ENCODE measurements at places on chromosomes 3 and 15.
A peak's percentile ranks its signal among the peaks of the same experiment; 100 is the strongest.

DNA sequence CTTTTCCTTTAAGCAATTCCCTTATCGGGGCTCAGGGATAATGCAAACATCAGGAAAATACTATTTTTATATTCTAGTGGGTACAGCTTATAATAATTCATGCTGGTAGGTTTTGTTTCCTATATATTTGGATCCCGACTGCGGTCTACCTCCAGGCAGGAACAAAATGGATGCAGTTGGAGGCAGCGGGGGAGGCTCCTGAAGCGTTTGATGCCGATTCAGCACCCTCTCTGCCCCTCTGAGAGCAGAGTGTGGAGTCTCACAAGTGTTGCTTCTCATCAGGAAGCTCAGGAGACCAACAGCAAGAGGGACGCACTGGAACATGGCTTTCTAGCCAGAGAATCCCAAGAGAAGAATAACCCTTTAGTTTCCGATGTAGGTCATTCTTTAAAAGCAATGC is 104.9 kb downstream of the RORA start:
- no peak for DNase-seq

DNA sequence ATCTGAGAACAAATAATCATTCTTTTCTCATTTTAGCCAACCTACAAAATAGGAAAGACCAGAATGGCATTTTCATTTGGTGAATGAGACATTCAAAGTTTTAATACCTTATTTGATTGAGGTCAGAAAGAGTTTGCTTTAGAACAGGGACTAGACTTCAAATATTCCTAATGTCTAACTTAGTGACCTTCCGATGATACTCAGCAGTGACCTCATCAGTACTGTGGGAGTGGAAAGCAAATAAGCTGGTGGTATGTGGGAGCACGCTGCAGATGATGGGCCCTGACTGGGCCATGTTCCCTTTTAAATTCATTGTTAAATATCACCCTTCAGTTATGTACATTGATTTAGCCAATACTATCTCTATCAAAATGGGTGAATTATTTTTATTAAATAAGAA is 223.3 kb downstream of the P3H2 start:
- DNase-seq = no peak

- no peak for DNase-seq
Measured at GRCh38 chr3:113985541-113985940, 37.7 kb downstream of the ZDHHC23 start.

DNA sequence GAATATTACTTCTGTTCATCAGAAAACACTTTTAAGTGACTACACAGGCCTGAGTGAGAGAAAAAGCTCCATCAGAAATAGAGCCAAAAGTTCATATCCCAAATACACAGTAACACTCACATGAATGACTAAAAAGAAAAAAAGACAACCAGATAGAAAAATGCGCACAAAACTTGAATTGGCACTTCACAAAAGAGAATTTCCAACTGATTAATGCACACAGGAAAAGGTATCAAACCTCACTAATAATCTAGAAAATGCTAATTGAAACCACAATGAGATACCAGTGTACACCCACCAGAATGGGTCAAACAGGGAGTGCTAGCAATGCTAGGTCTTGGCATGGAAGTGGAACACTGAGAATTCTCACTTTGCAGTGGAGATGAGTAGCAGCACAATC is 78.6 kb downstream of the HERC2 start:
- DNase-seq = no peak

DNA sequence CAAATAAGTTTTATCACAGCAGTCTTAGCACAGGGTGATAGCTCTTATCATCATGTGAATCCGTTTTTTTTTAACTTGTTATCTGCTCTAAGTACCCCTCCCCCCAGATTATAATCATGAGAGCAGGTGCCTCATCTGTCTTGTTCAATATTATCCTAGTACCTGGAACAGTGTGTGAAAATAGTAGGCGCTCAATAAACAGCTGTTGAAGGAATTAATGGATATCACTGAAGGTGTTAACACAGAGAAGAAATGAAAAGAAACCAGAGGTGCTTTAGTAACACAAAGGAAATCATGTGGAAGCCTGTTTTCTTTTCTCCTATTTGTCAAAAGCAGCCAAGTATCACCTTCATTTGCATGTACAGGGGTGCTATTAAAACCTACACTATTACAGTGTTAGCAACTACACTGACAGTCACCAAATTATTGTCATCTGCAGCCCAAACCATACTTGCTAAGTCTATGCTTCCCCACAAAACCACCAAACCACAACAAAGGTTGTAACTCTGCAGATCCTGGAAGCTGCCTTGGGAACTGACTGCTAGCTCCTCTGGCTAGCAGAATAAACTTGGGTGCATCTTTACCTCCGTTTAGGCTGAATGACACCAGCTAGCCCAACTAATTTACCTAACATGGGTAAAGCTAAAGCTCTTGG is 2.9 kb downstream of the XPC start:
- DNase-seq = peak; percentile 8

- DNase-seq = no peak
Measured at GRCh38 chr3:5569152-5569551, 381.6 kb downstream of the EDEM1 start.

DNA sequence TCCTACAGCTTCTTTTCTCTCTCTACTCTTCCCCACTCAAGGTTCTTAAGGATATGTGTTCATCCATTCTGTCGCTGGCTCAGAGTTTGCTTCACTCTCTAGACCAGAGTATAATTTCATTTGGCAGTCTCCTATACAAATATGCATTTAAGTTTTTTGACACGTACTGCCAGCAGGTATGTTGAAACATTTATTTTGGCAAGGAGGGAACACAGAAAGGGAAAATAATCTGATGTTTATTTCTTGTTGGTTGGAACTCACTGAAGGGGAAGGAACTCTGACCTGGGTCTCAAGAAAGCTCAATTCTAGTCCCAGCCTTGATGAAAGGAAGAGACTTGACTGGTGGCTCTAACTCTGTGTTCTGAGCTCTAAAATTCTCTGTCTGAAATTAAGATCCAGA is 21.6 kb downstream of the FANCD2 start:
- DNase-seq = no peak

Data from stimulated activated CD8-positive, alpha-beta memory T cell treated with anti-CD3 and anti-CD28 coated beads, Interleukin-7, amount 100 ng/mL, for 1 hour (primary cell).